ENCODE measurements at places on chromosomes 7 and 10. TPM values are rescaled to one million over a fixed set of nuclear protein-coding genes. Genes with fewer than 3 reads are reported as not detected.

Gene CDNF
- 0.94 TPM for total RNA-seq

- H3K4me1 ChIP-seq = no peaks in the 10 kb centered on the region
- H3K4me3 ChIP-seq = no peak overlapping the region
- no peak for DNase-seq
- no peaks in the 10 kb centered on the region for H3K36me3 ChIP-seq
- no peak overlapping the region for H3K27ac ChIP-seq
Observed at GRCh38 chr10:21183025-21183424, 285.9 kb upstream of the NEBL start.

DNA sequence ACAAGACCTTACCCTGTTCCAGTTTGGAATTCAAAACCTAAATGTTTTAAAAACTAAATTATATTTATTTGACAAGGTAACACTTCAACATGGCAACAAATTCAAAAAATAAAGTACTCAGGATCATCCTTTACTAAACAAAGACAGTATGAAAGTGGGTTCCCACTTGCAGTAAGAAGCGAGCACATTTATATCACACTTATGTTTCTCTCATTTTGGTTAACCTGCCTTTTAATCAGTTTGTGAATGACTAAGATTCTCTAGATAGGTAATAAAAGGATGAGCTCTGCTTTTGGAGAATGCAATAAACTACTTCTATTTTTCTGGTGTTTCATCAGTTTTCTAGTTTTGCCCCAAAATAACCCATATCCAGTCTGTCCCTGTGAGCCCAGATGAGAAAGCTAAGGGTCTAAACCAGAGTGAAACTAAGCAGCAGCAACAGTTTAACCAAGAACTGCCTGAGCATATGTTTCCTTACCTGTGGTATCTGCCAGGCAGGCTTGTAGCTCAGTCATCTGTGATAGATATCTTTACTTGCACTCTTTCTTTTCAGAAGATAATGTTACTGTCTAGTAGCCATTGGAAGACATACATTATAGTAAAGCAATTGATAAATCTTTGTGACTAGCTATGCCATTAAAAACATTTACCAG, 64.1 kb downstream of the ABLIM1 start:
- H3K36me3 ChIP-seq = peaks cover 9% of the 10 kb centered on the region
- no peak overlapping the region for H3K4me3 ChIP-seq
- H3K4me1 ChIP-seq = peaks cover 6% of the 10 kb centered on the region
- H3K27me3 ChIP-seq = peaks cover 25% of the 10 kb centered on the region
- DNase-seq = no peak

Gene FAM180A
- total RNA-seq = not detected

DNA sequence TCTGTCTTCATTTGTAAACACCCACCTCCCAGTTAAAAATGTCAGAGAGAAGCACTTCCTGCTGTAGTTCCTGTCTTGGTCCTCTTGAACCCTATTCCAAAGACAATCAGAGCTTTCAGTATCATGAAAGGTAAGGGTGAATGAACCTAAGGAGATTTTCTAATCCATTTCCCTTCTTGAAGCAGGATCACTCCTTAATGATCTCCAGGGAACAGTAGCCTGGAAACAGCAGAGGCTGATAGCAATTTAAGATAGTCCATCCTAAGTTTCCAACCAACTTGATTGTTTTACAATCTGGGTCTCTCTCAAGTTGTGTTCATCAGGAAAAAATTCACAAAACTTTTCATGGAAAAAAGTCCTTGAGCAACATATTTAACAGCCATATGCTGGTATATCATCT, 273.6 kb downstream of the NEBL start:
- H3K36me3 ChIP-seq = no peaks in the 10 kb centered on the region
- no peaks in the 10 kb centered on the region for H3K4me1 ChIP-seq
- H3K27me3 ChIP-seq = no peaks in the 10 kb centered on the region
- no peak for DNase-seq
- no peak overlapping the region for H3K27ac ChIP-seq
- no peak overlapping the region for H3K4me3 ChIP-seq

Gene STARD3NL
- 31.9 TPM for total RNA-seq

Gene FXYD4
- 0.37 TPM for total RNA-seq

DNA sequence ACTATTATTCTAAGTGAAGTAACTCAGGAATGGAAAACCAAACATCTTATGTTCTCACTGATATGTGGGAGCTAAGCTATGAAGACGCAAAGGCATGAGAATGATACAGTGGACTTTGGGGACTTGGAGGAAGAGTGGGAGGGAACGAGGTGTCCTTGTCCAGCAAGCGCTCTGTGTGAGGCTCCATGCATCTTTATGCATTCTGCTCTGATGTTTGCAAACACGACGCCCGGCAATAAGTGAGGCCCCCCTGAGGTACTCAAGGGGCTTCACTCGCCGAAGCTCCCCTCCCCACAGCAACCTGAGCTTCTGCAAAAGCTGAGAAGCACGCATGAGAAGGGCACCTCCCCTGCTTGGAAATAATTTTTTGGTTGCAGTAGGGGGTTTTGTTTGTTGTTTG, 103.3 kb downstream of the LHPP start:
- H3K4me3 ChIP-seq = no peak overlapping the region
- H3K4me1 ChIP-seq = no peaks in the 10 kb centered on the region
- no peaks in the 10 kb centered on the region for H3K36me3 ChIP-seq
- DNase-seq = no peak
- no peak overlapping the region for H3K27ac ChIP-seq

Gene GDI2
- 263 TPM for total RNA-seq

DNA sequence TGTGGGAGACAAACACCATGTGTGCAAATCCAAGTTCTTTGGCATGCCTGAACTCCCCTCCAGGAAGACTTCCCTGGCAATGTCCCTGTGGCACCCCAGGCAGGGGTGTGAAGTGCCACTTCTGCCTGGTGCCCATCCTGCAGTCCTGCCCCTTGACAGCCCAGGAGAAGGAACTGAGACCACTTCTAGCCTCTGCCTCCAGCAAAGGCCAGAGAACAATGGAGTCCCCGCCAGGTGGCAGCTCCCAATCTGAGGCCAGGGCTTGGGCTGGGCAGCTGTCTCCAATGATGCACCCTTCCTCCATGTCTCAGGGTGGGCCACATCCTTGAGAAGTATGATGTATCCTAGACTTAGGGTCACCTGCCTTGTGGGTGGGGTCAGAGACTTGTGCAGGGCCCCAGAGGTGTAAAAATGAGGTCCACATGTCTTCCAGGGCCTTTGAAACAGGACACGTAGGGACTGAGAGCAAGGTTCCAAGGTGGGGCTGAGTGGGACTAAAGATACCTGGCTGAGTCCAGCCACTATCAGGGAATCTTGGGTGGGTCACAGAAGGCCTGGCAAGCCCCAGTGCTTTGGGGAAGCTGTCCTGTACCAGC, 5.5 kb downstream of the FXYD4 start:
- H3K4me3 ChIP-seq = no peak overlapping the region
- no peak overlapping the region for H3K27ac ChIP-seq
- no peak for DNase-seq
- H3K36me3 ChIP-seq = no peaks in the 10 kb centered on the region

GRCh38 chr7:17126413-17127268, 171.8 kb upstream of the AHR start:
- DNase-seq = no peak
- H3K36me3 ChIP-seq = peaks cover 6% of the 10 kb centered on the region
- H3K27me3 ChIP-seq = no peaks in the 10 kb centered on the region

GRCh38 chr7:140418653-140419052, 14.8 kb downstream of the RAB19 start:
- H3K4me1 ChIP-seq = peaks cover 24% of the 10 kb centered on the region
- H3K27ac ChIP-seq = no peak overlapping the region
- H3K4me3 ChIP-seq = no peak overlapping the region

DNA sequence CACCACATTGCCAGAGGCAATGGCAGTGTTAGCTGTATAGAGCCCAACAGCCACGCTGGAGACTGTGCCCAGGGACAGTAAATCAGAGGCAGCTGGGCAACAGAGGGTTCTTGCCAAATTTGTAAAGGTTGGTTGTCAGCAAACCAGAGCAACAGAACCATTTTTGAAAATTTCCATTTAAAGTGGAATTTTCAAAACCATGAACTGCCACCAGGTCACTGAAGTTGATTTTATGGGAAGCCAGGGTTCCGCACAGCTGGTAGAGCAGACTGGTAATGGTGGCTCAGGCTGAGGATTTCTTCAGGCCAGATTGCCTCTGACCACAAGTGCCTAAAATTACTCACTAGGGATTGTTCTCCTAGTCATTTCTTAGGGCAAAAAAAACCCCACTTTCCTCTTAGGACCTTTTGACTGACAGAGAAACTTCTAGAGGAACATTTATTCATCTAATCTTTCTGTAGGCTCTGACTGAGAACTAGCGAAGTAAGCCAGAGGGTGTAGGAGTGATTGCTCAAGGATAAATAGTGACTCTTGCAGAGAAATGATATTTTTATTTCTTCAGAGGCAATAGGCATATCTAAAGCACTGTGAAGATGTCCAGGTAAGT, 342.4 kb downstream of the BBS9 start:
- H3K4me1 ChIP-seq = no peaks in the 10 kb centered on the region
- DNase-seq = no peak
- no peaks in the 10 kb centered on the region for H3K27me3 ChIP-seq
- no peak overlapping the region for H3K4me3 ChIP-seq
- no peaks in the 10 kb centered on the region for H3K36me3 ChIP-seq

Gene VDAC2
- 156 TPM for total RNA-seq

GRCh38 chr7:132255898-132256297, 320.4 kb downstream of the PLXNA4 start:
- H3K4me1 ChIP-seq = no peaks in the 10 kb centered on the region
- H3K27me3 ChIP-seq = peaks cover 10% of the 10 kb centered on the region
- DNase-seq = no peak
- H3K4me3 ChIP-seq = no peak overlapping the region
- no peak overlapping the region for H3K27ac ChIP-seq

Gene PHKG1
- 1.8 TPM for total RNA-seq

Gene FAM25C
- not detected for total RNA-seq

DNA sequence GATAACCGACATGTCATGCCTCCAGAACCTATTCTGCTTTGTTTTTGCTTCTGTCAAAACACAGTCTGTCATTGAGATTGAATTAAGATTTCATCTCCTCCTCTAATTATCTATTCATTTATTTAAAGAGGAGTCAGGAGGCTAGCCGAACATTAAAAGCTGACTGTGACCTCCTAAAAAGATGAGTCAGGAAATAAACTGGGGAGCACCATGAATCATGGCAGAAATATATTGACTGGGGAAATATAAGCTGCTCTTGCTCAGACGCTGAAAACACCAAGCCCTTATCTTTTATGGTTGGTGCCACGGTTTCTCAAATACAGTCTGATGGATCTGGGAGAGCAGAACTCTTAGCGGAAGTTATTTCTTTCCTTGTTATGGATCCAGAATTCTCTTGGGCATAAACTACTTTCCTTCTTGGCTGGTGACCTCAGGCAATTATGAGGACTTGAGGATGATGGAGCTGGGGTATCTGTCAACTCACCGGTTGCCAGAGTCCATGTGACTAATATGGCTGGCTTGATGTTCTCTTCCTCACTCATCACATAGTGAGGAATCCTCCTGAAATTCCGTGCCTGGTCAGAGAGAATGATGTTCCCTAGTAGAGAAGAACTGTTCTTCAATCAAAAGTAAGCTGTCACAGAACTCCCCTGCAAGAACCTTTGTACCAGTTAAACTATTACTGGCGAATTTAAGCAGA, 307.6 kb upstream of the PHYHIPL start:
- H3K36me3 ChIP-seq = no peaks in the 10 kb centered on the region
- no peaks in the 10 kb centered on the region for H3K27me3 ChIP-seq
- H3K4me1 ChIP-seq = no peaks in the 10 kb centered on the region
- no peak overlapping the region for H3K27ac ChIP-seq

- H3K4me3 ChIP-seq = no peak overlapping the region
- H3K27me3 ChIP-seq = peaks cover 13% of the 10 kb centered on the region
- DNase-seq = no peak
- no peak overlapping the region for H3K27ac ChIP-seq
- H3K36me3 ChIP-seq = no peaks in the 10 kb centered on the region
- no peaks in the 10 kb centered on the region for H3K4me1 ChIP-seq
Observed at GRCh38 chr10:116733566-116733965, 8.8 kb downstream of the HSPA12A start.

- peaks cover 6% of the 10 kb centered on the region for H3K27me3 ChIP-seq
- peaks cover 21% of the 10 kb centered on the region for H3K4me1 ChIP-seq
- H3K27ac ChIP-seq = no peak overlapping the region
Observed at GRCh38 chr7:24442170-24442777, 131.0 kb upstream of the PALS2 start.

Gene ZNF746
- 23.9 TPM for total RNA-seq

Gene SEM1
- 35.0 TPM for total RNA-seq

Gene ANK3
- 2.9 TPM for total RNA-seq

- H3K27ac ChIP-seq = no peak overlapping the region
- no peak overlapping the region for H3K4me3 ChIP-seq
- H3K27me3 ChIP-seq = no peaks in the 10 kb centered on the region
- DNase-seq = no peak
- H3K4me1 ChIP-seq = no peaks in the 10 kb centered on the region
- H3K36me3 ChIP-seq = no peaks in the 10 kb centered on the region
Observed at GRCh38 chr10:116490028-116490662, 55.6 kb upstream of the PNLIP start.

DNA sequence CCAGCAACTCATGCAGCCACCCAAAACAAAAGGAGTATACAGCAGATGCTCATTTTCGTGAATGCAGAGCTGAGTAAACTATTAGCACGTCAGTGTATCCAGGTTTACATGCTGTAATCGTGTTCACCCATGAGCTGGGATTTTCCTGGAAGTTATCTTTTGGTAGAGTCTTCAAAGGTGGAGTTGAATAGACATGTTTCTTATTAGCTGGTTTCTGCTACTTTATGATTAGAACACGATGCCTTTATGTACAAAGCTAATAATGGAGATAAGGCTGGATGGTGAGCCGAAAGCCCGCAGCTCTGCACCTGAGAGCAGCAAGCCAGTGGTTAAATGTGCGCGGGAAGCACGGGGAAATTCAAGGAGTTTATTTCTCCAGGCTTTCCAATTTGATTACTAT, 123.8 kb downstream of the ADARB2 start:
- no peak for DNase-seq
- H3K4me1 ChIP-seq = no peaks in the 10 kb centered on the region
- no peaks in the 10 kb centered on the region for H3K36me3 ChIP-seq
- H3K4me3 ChIP-seq = no peak overlapping the region
- H3K27me3 ChIP-seq = peaks cover 17% of the 10 kb centered on the region
- H3K27ac ChIP-seq = no peak overlapping the region

GRCh38 chr7:151238924-151239836, 6.9 kb downstream of the CHPF2 start:
- H3K27me3 ChIP-seq = no peaks in the 10 kb centered on the region
- no peak overlapping the region for H3K27ac ChIP-seq
- DNase-seq = no peak
- H3K4me3 ChIP-seq = no peak overlapping the region

Gene CRTAC1
- not detected for total RNA-seq

- peaks cover 83% of the 10 kb centered on the region for H3K4me1 ChIP-seq
- peaks cover 42% of the 10 kb centered on the region for H3K36me3 ChIP-seq
- no peaks in the 10 kb centered on the region for H3K27me3 ChIP-seq
- H3K4me3 ChIP-seq = no peak overlapping the region
Observed at GRCh38 chr7:30474893-30475292, 3.7 kb downstream of the NOD1 start.

Gene SFRP4
- total RNA-seq = not detected
